ENCODE measurements at places on chromosomes 6 and 20.
A peak's percentile ranks its signal among the peaks of the same experiment; 100 is the strongest.

DNA sequence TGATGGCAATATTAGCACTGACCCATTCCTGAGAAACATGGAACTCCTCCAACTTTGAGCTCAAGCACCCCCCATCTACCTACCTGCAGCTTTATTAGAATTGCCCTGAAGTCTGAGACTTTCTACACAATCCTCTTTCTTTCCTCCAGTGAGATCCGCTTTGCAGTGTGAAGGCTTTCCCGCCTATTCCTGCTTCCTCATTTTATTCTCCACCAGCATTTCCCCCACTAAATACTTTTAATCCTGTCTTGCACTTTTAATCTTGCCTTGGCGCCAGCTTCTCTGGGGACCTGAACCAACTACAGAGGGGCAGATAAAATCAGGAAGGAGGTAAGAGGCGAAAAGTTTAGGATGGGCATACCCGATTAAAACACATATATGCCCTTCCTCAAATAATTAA is 178.1 kb upstream of the PRDM1 start:
- no peak for DNase-seq

DNA sequence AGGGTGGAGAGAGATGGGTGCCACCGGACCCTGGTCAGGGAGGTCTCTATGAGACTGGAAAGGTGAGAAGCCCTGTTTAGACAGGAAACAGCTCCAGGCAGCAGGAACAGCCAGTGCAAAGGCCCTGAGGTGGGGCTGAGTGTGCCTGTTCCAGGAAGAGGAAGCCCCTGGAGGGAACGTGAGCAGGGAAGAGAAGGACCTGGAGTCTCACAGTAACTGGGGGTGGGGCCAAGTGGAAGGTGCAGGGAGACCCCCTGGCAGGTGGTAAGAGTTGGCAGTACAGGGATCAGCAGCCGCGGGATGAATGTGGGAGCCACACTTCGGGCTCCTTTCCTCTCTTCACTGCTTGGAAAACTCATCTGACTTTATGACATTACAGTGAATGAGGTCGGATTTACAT is 43.8 kb upstream of the CST5 start:
- no peak for DNase-seq

- no peak for DNase-seq
Observed at GRCh38 chr6:97293198-97293696, 10.2 kb upstream of the MMS22L start.

DNA sequence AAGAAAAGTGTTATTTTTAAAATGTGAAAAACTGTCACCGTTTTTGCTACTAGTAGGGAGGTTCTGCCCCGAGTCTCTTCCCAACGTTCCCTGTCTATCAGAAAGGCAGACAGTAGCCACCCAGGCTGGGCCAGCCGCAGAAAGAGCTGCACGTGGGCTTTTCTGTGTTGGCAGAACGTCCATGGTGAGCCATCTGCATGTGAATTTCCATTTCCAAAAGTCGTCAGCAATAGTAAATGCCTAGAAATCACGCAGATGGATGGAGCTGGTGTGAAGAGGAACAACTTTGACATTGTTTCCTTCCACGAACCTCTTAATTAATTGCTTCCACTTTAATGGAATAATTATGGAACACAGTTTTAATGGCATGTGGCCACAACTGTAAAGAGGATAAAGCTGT is 97.5 kb downstream of the FAM120B start:
- no peak for DNase-seq

DNA sequence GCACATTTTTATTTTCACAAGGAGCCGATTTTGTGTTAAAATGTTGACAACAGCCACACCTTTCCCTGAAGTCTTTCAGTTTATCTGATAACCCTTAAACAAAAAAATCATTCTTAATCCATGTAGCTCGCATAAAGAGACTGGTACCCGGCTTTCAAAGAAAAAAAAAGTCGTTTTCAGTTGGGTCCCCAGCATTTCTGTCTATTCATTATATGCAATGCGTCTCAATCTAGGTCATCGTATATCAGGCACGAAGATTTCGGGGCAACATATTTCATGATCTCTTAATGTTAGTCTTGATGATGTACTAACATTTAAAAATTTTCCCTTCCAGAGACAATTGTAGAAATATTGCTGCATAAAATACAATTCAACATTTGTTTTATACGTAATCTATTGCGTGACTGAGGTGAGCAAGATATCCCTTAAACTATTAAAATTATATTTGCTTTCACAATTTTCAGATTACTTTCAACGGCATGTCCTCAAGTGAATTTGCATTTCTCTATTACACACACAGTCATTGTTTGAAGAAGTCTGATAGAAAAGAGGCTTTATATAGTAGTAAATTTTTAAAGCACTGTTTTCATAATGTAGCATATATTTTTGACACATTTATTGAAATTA is 2.9 kb upstream of the TUBB2B start:
- DNase-seq = no peak

- peak; percentile 32 for DNase-seq
Observed at GRCh38 chr6:163427498-163428254, 13.2 kb downstream of the QKI start.

DNA sequence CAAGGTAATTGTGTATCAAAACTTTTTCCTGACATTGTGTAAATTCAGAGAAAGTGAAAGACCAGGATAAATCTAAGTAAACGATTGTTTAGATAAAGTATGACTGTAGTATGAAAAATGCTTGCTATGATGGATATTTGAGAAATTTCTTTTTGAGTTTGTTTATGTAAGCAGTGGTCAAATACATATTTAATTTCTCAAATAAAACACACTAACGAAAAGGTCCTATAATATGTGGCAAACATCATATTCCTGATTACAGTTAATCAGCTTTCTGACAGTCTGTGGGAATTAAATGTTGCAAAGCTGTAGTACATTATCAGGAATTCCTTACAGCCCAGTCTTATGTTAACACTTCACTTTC is 636.9 kb downstream of the MMUT start:
- no peak for DNase-seq

DNA sequence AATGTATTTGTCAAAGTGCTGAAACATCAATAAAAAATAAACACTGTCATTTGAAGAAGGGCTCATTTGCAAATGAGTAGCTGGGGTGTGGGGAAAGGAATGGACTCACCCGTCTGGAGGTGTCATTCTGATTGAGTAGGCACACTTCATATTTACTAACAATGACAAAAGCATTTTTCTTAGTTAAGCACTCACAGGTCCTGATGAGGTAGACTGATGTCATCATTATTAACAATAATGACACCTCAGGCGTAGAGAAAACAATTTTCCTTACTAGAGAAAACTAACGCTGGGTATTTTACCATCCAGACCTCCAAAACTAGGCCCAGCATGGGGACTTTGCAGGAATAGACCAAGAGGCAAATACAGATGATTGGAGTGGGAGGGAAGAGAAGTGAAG is 76.0 kb downstream of the UNC5CL start:
- DNase-seq = no peak

DNA sequence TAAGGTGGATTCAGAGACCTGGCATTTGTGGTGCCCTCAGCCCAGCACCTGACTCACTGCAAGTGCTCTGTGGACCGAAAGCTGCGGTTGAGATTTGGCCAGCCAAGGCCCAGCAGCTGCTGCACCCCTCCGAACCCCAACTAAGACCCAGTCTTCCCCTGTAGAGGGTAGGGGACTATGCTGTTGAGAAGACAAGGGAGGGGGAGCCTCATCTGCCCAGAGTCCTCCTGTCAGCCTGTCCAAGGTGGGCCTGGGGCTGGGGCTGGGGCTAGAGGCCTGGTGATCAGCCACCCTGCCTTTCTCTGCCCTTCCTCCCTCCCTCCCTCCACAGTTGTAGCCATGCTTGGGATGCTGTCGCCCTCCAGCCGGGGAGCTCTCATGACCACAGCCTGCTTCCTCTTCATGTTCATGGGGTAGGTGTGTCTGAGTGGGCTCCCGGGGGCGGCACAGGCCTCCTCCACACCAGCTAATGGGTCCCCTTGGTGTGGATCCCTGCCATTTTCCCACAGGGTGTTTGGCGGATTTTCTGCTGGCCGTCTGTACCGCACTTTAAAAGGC is 40.9 kb downstream of the TM9SF4 start:
- no peak for DNase-seq

GRCh38 chr6:119533603-119534279 is 184.2 kb upstream of the MAN1A1 start:
- no peak for DNase-seq

- peak; percentile 83 for DNase-seq
Observed at GRCh38 chr20:20466341-20466879, 98.5 kb downstream of the INSM1 start.

GRCh38 chr6:21246075-21246474 is 347.5 kb upstream of the SOX4 start:
- DNase-seq = no peak

DNA sequence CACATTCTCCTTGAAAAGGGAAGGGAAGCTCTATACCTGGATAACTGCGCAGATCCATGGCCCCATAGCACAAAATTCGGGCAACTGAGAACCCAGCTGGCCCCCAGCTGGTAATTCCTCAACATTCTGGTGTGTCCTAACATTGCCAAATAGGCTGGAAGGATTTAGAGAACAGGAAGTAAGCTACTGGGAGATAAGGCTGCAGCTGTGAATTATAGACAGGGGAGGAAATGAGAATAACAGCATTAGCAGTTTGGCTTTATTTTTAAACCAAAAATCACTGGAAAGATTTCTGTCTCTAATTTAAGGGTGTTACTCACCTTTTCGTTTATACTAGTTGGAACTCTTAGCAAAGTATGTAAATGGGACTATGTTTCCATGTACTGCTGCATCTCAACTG is 97.2 kb downstream of the TULP4 start:
- no peak for DNase-seq

GRCh38 chr6:135329851-135330803 is 149.0 kb downstream of the MYB start:
- no peak for DNase-seq

DNA sequence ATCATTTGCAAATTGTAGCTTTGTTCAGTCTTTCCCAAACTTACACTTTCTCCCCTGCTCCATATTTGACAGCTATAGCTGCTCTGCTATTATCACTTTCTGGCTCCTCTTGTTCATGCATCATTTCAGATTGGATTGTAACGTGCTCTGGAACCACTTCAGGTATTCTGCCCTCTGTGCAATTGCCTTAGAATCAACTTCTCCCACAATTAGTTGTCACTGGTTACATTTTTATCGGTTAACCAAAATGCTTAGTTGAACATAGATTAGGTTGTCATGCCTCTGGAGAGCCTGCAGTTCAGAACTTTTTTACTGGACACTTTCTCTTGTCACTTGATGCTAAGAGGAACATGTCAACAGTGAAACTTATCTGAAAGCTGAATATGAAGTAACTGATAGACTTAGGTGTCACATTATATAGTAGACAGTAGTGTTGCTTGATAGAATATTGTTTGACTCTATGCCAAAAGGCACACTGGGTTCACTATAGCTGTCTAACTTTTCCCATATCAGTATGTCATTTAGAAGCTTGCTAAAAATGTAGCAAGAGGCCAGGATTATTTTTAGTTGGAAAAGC is 127.7 kb upstream of the PTPRK start:
- DNase-seq = no peak

DNA sequence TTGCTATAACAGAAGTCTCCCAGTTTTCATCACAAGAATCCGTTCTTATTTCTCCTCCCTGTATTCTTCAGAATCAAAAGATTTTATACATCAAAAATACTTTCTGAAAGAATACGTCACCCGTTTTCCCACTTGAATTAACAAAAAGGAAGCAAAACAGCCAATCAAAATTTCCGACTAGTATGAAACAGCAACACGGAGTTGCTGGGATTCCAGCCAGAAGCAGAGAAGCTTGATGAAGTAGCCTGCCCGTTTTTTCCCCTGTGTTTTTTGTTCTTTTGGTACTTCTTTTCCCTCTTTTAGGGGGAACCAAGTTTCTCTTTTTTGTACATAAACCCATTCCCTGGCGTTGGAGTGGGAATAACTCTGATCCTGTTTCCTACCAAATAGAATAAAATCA is 14.6 kb downstream of the TXLNB start:
- no peak for DNase-seq

DNA sequence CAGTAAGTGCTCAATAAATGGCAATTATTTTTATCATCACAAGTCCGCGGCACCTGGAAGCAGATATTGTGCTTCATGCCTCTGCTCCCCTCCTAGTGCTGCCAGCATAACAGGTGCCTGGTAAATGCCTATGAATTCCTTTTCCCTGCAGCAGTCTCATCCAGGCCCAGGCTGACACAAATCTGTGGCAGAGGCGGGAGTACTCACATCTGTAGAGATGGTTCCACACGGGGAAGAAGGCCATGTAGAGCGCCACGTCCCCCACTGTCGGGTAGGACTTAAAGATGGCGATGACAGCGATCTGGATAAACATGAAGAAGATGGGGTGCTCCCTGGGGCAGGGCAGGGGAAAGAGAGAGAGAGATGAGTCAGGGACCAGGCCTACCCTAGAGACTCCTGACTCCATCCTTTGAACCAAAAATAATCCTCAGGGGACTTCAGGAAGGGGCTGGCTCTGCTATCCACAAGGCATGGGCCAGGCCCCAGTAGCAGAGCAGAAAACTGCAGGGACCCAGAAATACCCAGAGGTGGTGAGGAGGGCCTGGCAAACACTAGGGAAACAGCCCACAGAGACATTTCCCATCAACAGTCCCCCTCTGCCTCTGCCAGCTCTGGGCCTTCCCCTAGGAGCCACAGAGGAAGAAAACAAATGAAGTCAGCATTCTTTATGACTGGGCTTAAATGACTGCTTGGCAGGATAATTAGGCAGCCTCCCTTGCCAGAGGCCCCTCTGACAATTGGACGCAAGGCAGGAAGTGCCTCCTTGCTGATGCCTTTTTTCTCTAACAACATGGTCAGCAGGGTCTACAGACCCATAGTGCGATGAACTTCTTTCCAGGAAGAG is 23.0 kb downstream of the MAP1LC3A start:
- DNase-seq = no peak

GRCh38 chr6:158000530-158001307 is 19.1 kb downstream of the SYNJ2 start:
- no peak for DNase-seq

DNA sequence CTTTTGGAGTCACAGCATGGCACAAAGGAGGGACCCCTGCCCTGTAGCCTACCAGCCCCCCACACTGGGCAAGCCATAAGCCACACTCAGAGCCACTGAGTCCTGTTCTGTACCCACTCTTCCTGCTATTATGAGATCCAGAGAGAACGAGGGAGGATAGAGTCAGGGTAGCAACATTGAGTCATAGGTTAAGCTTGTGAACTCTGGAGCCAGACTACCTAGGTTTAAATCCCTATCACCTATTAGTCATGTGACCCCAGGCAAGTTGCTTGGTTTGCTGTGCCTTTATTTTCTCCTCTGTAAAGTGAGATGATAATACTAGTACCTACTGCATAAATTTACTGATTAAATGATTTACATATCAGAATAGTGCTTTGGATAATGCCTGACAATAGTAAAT is 540 bp downstream of the CNBD2 start:
- DNase-seq = no peak

DNA sequence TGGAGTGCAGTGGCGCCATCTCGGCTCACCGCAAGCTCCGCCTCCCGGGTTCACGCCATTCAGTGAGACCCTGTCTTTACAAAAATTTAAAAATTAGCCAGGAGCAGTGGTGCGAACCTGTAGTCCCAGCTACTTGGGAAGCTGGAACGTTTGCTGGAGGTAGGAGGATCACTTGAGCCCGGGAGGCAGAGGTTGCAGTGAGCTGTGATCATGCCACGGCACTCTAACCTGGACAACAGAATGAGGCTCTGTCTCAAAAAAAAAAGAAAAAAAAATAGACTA is 5.7 kb upstream of the PARD6B start:
- DNase-seq = no peak

Data from NCI-H524 (cell line).